ENCODE measurements at places on chromosomes 2 and 18. TPM values are rescaled to one million over a fixed set of nuclear protein-coding genes. Genes with fewer than 3 reads are reported as not detected.
A peak's percentile ranks its signal among the peaks of the same experiment; 100 is the strongest.

DNA sequence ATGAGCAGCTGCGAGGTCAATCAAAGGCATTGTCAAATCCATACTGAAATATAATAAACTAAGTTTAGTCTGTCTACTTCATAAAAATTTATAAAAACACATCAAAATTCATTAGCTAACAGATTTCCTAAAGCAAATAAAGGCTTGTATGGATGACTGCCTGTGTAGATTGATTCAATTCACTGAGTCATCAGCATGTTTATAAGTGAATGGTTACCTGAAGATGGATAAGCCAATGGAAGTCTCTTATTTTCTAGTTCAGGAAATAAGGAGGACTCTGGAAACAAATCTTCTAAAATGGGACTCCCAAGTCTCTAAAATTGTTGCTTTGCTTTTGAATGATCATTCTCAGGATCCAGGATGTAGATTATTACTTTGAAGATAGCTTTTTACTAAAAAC, 57.0 kb upstream of the HNRNPA3 start:
- no peaks in the 10 kb centered on the region for H3K4me1 ChIP-seq
- H3K36me3 ChIP-seq: no peaks in the 10 kb centered on the region
- no peak overlapping the region for H3K4me3 ChIP-seq
- H3K27ac ChIP-seq: no peak overlapping the region
- DNase-seq: no peak
- no peaks in the 10 kb centered on the region for H3K27me3 ChIP-seq

DNA sequence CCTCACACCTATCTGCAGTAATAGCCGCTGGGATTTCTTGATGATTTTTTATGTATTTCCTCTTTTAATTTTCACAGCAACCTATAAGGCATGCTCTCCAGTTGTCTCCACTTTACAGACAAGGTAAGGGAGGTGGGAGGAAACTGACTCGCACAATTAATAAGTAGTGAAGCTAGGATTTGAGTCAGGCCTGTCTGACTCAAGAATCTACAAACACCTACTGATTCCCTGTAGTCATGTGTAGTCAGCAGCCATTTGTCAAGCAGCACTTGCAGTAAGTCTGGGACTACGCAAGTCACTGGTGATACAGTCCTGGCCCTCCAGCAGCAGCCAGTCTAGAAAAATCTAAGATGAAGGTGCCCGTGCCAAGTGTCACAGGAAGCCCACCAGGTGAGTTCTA, 193.6 kb upstream of the PKDCC start:
- H3K27me3 ChIP-seq: no peaks in the 10 kb centered on the region
- no peak overlapping the region for H3K4me3 ChIP-seq
- no peaks in the 10 kb centered on the region for H3K36me3 ChIP-seq
- peaks cover 7% of the 10 kb centered on the region for H3K4me1 ChIP-seq

DNA sequence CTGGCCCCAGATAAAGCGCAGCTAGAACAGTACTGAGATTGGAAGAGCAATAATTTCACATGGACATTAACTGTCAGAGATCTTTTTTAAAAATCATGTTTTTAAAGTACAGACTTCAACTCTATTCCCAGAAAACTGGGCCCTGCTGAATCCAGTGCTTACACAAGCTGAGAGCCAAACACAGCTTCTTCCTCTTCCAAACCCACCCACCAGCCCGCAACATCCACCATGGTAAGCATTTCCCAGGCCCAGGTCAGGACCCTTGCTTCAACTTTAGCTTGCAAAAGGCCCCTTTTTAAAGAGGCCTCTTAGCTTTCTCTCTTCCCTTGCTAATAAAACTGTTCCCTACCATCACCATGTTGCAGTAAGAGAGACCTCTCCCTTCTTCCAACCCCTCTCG, 2.1 kb downstream of the AAK1 start:
- peak overlapping the region; percentile 98 for H3K27ac ChIP-seq
- peaks cover 19% of the 10 kb centered on the region for H3K36me3 ChIP-seq
- H3K4me1 ChIP-seq: peaks cover 10% of the 10 kb centered on the region
- DNase-seq: no peak

- H3K27me3 ChIP-seq: no peaks in the 10 kb centered on the region
- no peaks in the 10 kb centered on the region for H3K4me1 ChIP-seq
- H3K4me3 ChIP-seq: no peak overlapping the region
These were observed 55.5 kb downstream of the NEURL3 start for GRCh38 chr2:96449637-96450036.

EIF5B gene
- polyA plus RNA-seq: 9.8 TPM

- no peaks in the 10 kb centered on the region for H3K27me3 ChIP-seq
- peak; percentile 87 for DNase-seq
- peaks cover 5% of the 10 kb centered on the region for H3K4me1 ChIP-seq
- peak overlapping the region; percentile 70 for H3K27ac ChIP-seq
- H3K4me3 ChIP-seq: no peak overlapping the region
These were observed 45.5 kb downstream of the DDX1 start for GRCh38 chr2:15636972-15637785.

Data from SK-N-SH (cell line).